ENCODE measurements at places on chromosomes 4 and X.

- no peak for DNase-seq
These were observed 142.5 kb upstream of the TTC29 start for GRCh38 chr4:147088146-147088545.

GRCh38 chr4:99144070-99144469 lies at the start of gene ADH4:
ADH4 (minus strand) TSS chr4:99144297; CDS start chr4:99144222, 75 bp downstream.
- no peak for DNase-seq

- DNase-seq: no peak
These were observed 244.2 kb downstream of the BCOR start for GRCh38 chrX:39853417-39854030.

- DNase-seq: no peak
These were observed 33.1 kb downstream of the OSTC start for GRCh38 chr4:108683479-108683878.

GRCh38 chrX:97315939-97316338 lies 432.2 kb downstream of the RPA4 start:
- no peak for DNase-seq

DNA sequence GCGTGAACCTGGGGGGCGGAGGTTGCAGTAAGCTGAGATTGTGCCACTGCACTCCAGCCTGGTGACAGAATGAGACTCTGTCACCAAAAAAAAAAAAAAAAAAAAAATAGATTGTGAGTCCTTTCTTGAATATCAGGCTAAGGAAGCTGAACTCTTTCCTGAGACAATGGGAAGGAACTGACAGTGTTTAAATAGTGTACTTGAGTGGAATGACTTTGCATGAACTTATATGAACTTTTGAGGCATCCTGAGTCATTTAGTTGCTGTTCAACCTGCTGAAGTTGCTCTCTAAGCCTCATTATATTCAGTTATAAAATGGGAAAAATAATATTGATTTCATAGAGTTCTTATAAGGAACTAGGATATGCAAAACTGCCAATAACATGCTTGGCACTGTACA lies 79.3 kb upstream of the LIMCH1 start:
- no peak for DNase-seq

DNA sequence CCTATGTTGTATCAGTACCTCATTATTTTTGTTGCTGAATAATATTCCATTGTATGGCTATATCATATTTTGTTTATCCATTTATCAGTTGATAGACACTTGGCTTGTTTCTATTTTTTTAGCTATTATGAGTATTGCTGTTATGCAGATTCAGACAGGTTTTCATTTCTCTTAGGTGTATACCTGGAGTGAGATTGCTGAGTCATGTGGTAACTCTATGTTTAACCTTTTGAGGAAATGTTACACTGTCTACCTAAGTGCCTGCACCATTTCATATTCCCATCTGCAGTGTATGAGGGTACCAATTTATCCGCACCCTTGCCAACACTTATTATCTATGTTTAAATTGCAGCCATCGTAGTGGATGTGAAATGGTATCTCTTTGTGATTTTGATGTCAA lies 43.0 kb upstream of the SH3RF1 start:
- no peak for DNase-seq

- no peak for DNase-seq
These were observed 10.4 kb downstream of the ACOT9 start for GRCh38 chrX:23732704-23733103.

- DNase-seq: no peak
These were observed 671.2 kb downstream of the PCDH18 start for GRCh38 chr4:136861091-136861490.

- DNase-seq: no peak
These were observed 73.9 kb downstream of the KDR start for GRCh38 chr4:55051532-55051931.

DNA sequence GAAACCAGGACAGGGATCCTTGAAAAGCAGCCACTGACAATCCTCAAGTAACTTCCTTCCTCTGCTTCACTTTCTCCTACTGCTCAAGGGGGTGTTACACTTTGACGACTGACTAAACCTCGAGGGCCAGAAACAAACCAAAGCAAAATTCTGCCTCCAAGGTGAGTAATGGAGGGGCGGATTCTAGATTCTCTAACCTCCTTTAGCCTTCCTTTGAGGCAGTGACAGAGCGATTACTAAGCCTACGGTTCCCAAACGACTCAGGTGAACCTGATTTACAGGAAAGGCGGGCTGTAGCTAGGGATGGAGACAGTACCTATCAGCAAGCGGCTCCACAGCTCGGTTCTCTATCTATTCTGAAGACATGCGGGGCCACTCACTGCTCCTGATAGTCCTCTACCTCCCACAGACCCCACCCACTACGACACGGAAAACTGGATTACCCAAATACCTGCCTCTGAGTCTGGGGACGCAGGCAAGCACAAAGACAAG lies 487 bp downstream of the TBCK start:
- no peak for DNase-seq

DNA sequence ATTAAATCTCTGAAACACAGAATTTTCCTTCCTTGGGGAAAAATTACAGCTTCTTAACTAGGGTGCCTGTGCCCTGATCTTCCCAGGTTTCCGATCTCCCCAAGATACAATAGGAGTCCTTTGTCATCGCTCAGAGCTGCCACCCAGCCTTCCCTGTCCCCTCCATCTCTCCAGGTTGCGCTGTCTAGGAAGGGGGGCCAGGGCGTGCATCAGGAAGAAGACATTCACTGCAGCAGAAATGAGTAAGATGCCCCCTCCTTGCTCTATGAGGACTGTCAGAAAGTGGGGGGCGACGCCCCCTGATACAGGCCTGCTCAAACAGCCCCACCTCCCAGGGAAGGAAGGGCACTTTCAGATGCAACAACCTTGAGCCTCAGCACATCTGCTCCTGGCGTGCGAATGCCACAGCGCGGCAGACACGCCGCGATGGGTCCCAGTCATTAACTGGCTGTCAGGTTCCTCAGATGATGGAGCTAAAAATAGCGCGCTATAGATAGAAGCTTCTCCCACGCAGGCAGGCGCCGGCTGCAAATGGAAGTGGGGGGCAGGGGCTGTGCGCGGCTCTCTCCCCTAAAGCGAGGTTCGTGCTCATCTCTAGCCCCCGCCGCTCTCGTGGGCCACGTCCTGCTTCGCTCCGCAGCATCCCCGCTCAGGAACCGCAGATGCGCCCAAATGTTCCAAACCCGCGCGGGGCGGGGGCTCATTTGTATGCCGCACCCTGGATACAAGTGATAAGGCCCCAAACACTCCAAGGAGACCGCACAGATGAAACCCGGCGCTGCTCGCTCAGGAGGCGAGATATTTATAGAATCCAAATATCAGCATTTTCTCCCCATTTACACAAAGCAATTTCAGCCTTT lies 57.6 kb upstream of the LGI2 start:
- no peak for DNase-seq

GRCh38 chr4:82667761-82668480 lies 106.1 kb upstream of the TMEM150C start:
- no peak for DNase-seq

- no peak for DNase-seq
These were observed 133.0 kb downstream of the MAD2L1 start for GRCh38 chr4:119933606-119934005.

DNA sequence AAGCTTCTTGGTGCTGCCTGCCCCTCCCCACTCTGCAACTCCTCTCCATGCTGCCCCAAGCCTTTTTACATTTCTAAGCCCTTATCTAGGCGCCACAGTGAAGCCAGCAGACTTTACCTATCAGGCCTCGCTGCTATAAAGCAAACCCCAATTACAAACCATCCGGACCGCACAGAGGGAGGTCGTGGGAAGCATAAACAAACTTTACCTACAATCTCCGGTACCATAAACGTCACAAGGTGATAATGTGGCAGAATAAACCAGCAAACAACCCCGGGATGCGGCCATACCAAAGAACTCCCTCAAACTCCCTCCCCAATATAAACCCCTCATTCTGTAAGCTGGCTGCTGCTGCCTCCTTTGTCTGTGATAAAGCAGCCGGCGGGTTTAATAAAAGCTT lies 54.0 kb upstream of the ZCCHC13 start:
- DNase-seq: no peak

DNA sequence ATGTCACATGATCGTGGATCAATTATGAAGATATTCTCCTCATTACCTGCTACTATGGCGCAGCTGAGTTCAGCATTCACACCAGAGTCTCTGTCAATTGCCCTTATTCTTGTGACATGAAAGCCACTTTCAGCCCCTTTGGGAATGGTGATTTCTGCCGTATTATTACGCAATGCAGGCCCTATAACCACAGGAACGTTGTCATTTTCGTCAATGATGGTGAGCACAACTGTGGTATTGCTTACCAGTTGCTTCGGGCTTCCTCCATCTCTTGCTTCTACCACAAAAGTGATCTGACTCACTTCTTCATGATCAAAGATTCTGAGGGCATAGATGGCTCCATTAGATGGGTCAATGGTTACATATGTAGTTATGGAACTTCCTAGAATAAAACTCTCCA lies 2.1 kb downstream of the PCDH18 start:
- DNase-seq: no peak

DNA sequence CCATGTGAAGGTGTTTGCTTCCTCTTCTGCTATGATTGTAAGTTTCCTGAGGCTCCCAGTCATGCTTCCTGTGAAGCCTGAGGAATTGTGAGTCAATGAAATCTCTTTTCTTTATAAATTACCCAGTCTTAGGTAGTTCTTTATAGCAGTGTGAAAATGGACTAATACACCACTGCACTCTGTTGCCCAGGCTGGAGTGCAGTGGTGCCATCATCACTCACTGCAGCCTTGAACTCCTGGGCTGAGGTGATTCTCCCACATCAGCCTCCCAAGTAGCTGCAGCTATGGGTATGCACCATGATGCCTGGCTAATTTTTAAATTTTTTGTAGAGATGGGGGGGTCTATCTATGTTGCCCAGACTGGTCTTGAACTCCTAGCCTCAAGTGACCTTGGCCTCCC lies 15.8 kb upstream of the IGFBP7 start:
- no peak for DNase-seq

DNA sequence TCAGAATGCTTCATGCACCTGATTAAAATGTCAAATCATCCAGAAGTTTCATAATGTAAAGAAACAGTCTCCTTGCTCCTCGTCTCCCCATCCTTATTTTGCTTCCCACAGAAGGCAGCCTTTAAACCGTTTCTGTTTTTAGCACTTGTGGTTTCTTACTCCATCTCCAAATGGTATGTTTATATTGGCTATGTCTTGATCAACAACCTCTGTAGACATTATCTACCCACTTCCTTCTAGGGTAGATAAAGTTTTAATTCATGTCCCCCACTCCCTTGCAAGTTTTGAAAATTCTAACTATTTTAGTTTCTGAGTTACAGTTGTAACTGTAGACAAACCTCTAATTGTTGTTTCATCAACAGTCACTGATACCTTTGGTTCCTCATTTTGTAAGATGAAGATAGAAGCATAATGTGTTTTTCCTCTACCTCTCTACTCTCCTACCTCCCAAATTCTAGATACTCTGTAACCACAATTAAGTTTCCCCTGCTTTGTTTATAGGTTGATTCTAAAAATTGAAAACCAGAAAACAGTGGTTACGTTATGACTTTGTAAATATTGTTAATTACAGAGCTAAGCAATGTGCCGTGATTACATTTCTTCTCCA lies 291.7 kb upstream of the GATB start:
- DNase-seq: no peak

GRCh38 chr4:173277340-173277739 lies 56.8 kb downstream of the HMGB2 start:
- no peak for DNase-seq

- no peak for DNase-seq
These were observed 15.3 kb downstream of the ATP7A start for GRCh38 chrX:77925764-77926163.

GRCh38 chr4:22192084-22192511 lies 243.5 kb upstream of the KCNIP4 start:
- DNase-seq: no peak

GRCh38 chr4:98515470-98515809 lies 143.0 kb downstream of the TSPAN5 start:
- no peak for DNase-seq

DNA sequence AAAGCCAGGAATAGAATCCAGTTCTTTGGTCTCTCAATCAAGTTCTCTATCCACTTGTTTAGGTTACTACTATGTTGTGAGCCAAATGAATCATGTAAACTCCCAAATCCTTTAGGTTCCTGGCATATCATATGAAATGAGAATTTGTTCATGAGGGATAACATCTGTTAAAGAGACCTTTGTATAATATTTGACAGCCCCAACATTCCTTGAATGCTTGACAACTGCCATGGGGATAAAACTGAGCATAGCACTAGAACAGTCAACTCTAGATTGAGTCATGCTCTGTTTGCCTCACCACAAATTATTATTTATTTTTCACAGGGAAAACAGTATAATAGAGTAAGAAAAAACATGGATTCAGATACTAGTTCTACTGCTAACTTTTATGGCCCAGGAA lies 93.3 kb downstream of the NAA11 start:
- no peak for DNase-seq

DNA sequence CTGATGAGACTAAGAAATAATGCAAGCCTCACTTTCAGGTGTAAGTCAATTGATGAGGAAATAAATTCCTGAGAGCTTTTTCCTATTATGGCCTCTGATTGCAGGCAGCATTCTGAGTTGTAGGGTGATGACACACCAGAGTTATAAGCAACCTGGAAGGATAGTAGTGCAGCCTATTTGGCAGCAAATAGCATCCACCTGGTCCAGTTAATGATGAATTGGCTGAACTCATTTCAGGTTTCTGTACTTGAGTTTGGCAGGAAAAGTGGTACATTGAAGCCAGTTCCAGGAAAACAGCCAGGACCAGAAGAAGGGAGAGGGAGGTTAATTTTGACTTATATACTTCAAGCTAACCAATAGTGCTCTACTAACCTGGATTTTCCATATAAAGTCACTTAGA lies 316.8 kb downstream of the NAF1 start:
- no peak for DNase-seq

GRCh38 chrX:41322821-41323603 lies 10.9 kb upstream of the DDX3X start:
- DNase-seq: no peak

DNA sequence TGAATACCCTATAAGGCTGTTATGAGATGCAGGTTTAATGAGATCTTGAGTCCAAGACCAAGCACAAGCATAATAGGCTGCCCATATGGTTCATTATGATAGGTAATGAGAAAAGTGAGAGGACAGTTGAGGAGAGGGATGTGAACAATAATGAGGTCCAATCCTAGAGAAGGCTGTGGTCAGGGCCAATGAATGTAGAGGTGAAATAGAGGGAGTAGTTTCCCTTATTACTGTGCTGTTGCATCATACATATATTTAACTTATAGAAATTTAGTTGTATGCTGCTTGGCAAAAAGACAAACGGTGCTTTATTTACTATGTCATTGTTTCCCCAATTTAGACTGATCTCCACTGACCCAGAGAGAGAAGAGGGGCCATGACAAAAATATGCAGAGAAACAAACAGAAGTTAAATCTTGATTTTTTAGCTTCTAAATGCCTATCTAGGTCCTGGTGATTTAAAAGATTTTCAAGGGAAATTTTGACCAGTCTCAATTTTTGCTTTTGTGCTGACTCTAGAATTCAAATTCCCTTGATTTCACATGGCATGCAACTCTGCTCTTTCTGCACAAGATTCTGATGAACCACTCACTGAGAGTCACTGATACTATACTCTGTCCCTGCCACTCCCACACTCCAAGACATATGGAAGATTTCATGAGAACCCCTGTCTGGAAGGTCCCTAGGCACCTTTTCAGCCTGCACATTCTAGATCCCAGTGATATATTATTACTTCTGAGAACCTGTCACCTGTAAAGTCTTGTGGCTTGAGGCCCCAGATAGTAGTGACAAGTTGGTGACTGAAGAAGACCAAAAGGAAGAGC lies 159.7 kb downstream of the VSIG4 start:
- DNase-seq: no peak

Data from coronary artery (tissue), 2 donors.